ENCODE measurements at places on chromosomes 2 and 18. TPM values are rescaled to one million over a fixed set of nuclear protein-coding genes. Genes with fewer than 3 reads are reported as not detected.

GRCh38 chr2:39107156-39107555, 13.7 kb downstream of the SOS1 start:
- peak; percentile 17 for DNase-seq

DNA sequence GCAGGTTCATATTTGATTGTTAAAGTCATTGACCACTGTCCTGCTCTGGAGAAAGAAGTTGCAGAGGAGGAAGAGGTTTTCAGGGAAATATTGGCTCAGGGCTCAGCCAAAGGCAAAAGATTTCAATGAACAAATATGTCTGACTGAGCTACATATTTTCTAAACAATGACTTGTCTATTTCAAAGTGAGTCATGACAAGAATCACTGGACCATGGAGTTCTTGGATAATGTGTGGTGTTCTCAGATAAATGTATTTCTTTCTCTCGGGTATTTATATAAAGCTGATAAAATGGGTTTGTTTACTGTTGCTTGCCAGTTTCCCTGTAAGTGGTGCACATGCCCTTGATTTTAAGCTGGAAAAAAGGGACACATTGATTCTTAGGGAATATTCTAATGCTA, 34.3 kb upstream of the RMP24 start:
- peak; percentile 31 for DNase-seq

GRCh38 chr2:150978053-150978452, 283.6 kb downstream of the RBM43 start:
- peak; percentile 11 for DNase-seq

Gene ALPG
- total RNA-seq: not detected

- DNase-seq: no peak
These were observed 40.1 kb downstream of the NRP2 start for GRCh38 chr2:205722283-205722918.

- DNase-seq: no peak
These were observed 294.0 kb upstream of the KLHL29 start for GRCh38 chr2:23091019-23091418.

DNA sequence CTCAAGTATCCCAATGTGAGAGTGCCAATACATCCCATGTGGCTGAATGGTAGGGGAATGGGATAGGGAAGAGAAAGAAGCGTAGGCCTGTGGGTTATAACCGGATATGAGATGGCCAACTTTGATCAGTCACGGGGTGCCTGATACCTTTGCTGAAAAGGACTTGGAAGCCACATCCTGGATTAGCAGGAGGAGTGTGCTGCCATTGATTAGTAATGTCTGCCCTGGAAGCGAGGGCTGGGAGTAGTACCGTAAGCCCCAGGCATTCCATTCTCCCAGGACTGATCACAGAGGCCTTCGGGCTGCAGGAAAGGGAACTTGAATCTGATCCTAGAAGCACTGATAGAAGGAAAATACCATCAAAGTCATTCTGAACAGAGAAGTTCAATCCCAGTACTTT, 218.5 kb downstream of the TFCP2L1 start:
- DNase-seq: no peak

DNA sequence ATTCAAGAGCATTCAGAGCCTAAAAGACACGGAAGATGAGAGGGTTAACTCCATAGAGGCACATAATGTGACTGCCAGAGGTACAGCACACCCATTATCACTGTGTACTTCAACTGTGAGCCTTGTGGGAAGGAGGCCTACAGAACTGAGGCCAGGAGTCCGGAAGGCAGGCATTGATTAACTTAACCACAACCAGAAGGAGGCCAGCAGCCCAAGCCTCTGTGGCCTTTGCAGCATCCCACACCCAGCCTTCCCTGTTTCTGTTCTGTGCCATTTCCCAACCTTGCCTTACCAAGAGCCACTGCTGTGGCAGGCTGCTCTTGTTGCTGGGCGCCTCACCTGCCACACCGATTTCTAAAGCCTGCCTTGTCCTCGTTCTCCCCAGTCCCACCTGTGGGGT, 27.2 kb downstream of the SIGLEC15 start:
- DNase-seq: no peak

Gene GRP
- total RNA-seq: 1.2 TPM

Gene NFU1
- total RNA-seq: 78.8 TPM
